ENCODE measurements at places on chromosomes 11 and 22.

DNA sequence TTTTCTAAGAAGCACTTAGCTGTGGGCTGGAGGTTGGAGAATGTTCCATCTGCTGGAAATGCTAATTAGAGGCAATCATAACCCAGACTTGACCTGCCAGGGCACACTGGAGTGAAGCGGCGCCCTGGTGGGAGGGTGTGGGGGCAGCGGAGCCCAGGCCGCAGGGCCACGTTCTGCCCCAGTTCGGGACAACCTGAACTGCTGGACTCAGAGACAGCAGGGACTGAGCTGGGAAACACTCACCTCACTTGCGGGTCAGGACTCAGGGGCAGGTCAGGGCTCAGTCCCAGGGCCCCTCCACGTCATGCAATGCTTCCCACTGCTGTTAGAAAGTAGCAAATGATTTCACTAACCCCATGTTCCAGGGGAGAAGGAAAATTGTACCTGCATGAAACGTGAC, 316.4 kb downstream of the NTM start:
- no peak for DNase-seq

DNA sequence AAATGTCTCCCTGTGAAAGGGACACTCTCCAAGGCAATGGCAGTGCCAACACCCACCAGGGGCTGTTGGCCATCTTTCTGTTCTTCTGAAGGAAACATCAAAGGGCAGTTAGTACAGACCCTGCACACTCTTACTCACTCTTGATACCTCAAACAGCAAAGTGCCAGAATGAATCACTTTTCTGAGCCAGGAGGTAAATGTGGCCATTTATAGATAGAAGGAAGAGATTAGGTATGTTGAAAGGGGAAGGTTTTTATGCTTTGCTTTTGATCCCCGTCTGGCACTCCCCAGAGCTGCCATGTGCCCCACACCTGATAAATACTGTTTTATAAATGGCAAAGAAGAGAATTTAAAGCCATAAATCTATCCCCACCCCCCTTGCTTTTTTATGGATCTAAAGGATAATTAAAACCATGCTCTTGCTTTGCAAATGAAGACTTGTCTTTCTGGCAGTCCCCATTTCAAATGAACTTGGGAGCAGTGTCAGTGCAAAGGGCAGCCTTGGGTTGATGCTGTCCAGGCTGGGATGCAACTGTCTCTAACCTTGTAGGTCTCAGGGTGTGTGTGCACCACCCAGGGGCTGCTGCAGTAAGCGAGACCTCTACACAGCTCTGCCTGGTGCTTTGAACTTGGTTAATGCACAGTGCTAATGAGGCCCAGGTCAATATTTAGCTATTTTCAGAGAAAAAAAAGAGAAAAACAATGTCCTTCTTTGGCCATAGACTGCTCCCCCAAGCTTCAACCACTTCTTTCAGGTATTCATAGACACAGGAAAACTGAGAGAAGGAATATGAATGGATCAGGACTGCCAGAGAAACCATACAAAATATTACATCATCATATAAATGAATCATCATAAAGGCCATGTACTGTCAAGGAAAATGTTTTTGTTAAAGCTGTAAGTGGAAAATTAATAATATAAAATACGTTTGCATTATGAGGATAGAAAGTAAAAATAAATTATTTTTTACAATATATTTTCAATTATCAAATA, 207.5 kb downstream of the ETS1 start:
- DNase-seq = no peak

GRCh38 chr11:70888061-70888460, 364.3 kb downstream of the SHANK2 start:
- DNase-seq = no peak

GRCh38 chr11:77512092-77512491, 38.2 kb upstream of the PAK1 start:
- DNase-seq = no peak

DNA sequence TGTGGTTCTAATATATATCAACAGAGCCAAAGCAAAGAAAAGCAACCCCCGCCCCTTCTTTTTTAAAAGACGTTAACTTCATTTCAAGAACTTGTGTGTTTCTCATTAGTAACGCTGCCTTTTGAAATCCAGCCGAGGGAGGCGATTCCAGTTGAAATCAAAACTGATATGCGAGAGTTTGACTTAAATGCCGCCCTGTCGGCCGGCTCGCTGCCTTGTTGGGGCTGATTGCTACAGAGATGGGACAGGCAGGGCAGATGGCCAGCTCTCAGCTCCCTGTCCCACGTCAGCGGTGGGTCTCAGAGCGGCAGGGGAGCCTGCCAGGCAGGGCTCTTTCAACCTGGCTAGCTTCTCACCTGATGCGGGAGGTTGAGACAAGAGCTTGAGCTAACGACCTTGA, 51.9 kb upstream of the ALX4 start:
- DNase-seq = no peak

GRCh38 chr11:35486446-35486845, 39.0 kb downstream of the PAMR1 start:
- DNase-seq = no peak

GRCh38 chr11:19258641-19259230, 18.0 kb upstream of the E2F8 start:
- DNase-seq = no peak

DNA sequence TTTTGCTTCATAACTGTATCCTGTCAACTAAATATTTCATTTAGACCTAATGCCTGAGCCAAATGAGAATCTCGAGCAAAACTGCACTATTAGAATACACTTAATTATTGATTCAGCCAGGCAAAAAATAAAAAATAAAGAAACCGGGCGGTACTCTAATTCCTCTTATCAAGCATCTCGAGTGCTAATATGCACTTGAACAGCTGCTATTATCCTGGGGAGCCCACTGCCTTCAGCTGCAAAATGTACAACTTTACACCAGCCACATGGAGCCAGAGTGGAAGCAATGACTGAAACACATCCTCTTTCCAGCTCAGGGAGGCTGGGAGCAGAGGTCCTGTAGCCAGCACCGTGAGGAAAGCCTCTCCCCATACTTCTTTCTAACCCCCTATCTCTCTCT, 390.0 kb upstream of the CADM1 start:
- no peak for DNase-seq

DNA sequence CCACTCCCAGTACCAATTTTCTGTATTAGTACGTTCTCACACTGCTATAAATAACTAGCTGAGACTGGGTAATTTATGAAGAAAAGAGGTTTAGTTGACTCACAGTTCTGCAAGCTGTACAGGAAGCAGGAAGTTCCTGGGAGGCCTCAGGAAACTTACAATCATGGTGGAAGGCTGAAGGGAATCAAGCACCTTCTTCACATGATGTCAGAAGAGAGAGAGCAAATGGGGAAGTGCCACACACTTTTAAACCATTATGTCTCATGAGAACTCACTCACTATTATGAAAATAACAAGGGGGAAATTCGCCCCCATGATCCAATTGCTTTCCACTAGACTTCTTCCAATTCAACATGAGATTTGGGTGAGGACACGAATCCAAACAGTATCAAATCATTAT, 271.4 kb downstream of the ETS1 start:
- no peak for DNase-seq

DNA sequence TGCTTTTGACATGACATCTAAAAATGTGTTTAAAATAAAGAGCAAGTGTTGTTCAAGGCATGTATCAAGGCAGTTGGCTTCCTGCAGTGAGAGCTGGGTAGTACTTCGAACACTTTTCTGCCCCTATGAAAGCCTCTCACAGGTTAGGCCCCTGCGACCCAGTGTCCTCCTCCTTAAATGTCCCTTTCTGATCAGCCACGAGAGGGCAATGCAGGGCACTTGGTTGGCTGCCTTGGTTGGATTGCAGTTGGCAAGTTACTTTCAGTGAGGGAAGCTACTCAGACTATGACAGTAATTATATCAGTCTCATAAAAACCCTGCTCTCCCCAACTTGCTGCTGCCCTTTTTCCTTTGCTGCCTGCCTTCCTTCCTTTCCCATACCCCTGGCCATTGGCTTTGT, 743.8 kb downstream of the NTM start:
- no peak for DNase-seq

DNA sequence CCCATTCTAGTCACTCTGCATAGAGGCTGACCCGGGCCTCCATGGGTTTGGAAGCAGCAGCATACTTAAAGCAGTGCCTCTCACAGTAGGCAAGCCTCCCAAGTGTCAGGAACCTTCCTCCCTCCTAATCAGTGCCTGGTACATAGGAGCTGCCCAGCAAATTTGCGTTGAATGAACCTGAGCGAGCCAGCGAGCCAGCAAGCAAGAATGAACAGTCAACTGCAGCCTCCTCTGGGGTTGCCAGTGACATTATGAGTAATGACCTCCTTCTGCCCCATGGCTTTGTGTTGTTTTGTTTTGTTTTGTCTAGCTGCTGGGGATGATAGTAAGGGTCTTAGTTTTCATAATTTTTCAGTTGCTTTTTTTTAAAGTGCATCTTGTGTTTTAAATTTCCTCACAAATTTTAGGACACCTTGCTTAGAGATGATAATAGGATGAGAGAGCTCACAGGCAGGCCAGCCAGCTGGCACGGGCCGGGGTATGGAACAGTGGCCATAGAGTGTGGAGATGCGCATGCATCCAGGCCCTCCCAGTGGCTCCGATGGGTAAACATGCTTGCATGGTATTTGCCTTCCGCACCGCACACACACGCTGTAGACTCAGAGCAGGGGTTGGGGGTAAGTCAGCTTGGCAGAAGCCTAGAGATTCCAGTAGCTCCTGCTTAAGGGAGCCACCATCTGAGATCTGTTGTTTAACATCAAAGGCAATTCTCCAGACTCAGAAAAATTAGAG, 36.1 kb downstream of the TTC12 start:
- no peak for DNase-seq

GRCh38 chr11:109241988-109242536, 179.9 kb upstream of the C11orf87 start:
- DNase-seq = no peak

GRCh38 chr22:44025171-44026065, 1.3 kb downstream of the PARVB start:
- no peak for DNase-seq

DNA sequence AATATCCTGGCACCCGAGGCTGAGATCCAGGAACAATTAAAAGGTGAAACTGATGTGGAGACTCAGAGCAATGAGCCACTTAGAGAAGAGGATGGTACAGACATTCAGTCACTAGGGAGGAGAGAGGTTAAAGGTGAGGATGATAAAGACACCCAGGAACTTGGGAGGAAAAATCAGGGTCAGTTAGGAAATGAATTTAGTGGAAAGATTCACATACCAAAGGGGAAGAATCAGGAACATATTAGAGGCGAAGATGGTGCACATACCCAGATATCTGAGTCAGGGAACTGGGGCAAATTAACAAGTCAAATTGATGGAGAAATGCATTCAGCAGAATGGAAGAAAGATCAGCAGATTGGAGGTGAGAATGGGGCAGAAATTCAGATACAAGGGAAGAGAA, 4.1 kb upstream of the MEI1 start:
- DNase-seq = no peak

DNA sequence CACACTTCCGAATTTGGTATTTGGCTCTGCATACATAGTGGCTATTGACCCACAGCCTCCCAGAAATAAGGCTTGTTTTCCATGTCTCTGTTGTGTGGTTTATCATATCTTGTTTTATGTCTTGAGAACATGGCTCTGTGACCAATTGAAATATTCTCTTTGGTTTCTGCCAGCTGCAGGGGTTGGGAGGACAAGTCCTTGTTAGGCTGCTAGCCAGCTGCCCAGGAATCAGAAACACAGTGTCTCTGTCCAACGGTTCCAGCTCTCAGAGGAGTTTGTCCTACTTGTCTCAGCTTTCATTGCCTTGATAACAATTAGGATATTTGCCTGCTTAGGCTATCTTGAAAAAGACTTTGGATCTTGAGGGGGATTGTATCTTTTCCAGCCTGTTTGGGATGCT, 6.0 kb upstream of the SLC7A4 start:
- DNase-seq = no peak

- no peak for DNase-seq
These were observed 36.4 kb upstream of the GLYAT start for GRCh38 chr11:58768137-58768536.

DNA sequence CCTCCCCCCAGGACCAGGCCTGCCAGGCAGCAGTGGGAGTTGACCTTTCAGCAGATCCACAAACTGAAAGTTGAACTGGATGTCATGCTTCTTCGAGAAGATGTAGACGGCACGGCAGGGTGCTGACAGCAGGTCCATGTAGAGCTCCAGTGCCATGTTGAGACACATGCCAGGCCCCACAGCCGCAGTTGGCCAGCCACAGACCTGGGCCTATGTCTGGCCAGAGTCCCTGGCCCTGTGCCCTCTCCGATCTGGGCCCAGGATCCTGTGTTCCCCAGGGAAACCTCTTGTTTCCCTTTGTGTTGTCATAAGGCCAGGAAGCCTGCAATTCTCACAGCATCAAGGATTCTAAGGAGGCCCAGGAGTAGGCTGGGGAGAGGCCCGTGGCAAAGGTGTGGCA, at the start of gene GSTT4:
TSS of gene GSTT4 (minus strand) at position 253 of the 400 bp plus-strand sequence. CDS start at position 156, 97 bp downstream.
- DNase-seq = no peak

DNA sequence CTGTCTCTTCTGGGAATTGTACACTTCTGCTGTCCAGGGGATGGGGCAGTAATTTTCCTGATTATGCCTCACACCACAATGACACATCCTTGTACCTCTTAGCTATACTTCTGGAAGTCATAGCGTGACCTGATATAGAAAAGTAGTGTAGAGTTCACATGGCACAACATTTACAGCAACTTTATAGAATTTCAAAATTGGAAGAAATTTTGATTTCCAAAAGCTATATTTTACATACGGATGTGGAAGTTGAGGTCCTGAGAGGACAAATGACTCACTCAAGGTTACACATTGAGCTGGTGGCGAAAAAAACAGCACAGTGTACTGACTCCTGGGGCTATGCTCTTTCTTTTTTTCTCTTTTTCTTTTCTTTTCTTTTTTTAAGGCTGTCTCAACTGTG, 6.3 kb upstream of the CYP2R1 start:
- DNase-seq = no peak

DNA sequence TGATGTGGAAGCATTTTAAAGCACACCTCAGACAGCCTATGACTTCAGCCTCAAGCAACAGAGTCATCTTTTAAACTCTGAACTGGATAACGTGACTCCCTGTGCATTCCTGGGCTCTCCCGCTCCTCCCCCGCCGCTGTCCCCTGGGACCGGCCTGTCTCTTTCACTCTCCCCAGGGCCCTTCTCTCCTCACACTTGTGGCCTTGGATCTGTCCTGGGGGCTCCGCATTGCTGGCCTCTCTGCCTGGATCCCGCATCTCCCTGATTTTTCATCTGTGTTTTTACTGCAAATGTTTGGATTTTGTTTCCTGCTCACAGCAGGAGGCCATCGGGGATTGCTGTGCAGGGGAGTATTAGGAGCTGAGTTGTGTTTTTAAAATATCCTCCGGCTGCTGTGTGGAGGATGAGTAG, 15.4 kb downstream of the C11orf24 start:
- DNase-seq = no peak

- DNase-seq = no peak
These were observed 58.5 kb upstream of the ANO1 start for GRCh38 chr11:70019576-70020011.
